GM12878 (cell line): ENCODE measurements at places on chromosomes 2 and 18. TPM values are rescaled to one million over a fixed set of nuclear protein-coding genes. Genes with fewer than 3 reads are reported as not detected.
A peak's percentile ranks its signal among the peaks of the same experiment; 100 is the strongest.

DNA sequence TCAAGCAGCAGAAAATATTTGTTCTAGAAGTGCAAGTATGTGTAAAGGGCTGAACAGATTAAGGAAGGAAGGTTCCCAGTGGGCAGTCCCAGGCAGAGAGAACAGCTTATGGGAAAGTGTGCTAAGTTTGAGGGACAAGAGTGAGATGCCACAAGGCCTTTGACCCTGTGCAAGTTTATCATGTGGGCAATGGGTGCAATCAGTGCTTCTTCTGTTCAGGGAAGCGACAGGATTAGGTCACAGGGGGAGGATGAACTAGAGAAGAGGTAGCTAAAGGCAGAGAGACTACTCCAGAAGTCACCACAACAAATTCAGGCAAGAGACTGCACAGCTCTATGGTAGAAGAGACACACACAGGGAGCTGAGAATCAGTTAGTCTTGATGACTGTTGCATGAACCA is 44.3 kb downstream of the LPIN2 start:
- no peak for DNase-seq
- H3K4me3 ChIP-seq, result no peak overlapping the region
- peak overlapping the region; percentile 56 for H3K27ac ChIP-seq

GRCh38 chr2:46679761-46680160 is 200.4 kb downstream of the TMEM247 start:
- no peaks in the 10 kb centered on the region for H3K36me3 ChIP-seq
- no peak overlapping the region for H3K27ac ChIP-seq
- no peaks in the 10 kb centered on the region for H3K27me3 ChIP-seq
- no peak for DNase-seq

GRCh38 chr2:88320076-88320773 is 132.3 kb downstream of the FOXI3 start:
- no peak overlapping the region for H3K4me3 ChIP-seq
- DNase-seq, result no peak
- H3K27me3 ChIP-seq, result no peaks in the 10 kb centered on the region
- H3K36me3 ChIP-seq, result no peaks in the 10 kb centered on the region

Gene VWA3B
- polyA plus RNA-seq, result 0.24 and 0.47 TPM in 2 replicates

DNA sequence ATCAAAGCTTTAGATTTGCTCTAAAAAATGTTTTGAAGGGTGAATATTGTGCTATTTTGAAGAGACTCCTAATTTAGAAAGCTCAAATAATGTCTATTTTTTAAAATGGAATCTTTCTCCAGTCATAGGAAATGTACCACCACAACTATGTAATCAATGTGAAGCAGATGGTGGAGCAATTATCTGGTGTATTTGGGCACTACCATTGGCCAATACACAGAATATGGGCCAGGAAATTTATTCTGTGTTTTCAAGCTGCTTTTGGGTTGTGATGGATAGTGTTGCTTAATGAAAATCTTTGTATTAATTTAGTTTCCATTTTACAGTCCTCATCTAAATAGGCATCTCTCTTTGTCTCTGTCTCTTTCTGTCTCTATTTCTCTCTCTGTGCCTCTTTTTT is 17.1 kb upstream of the VWC2L start:
- H3K4me1 ChIP-seq, result no peaks in the 10 kb centered on the region
- H3K36me3 ChIP-seq, result no peaks in the 10 kb centered on the region
- H3K27ac ChIP-seq, result no peak overlapping the region
- no peak overlapping the region for H3K4me3 ChIP-seq
- no peak for DNase-seq
- no peaks in the 10 kb centered on the region for H3K27me3 ChIP-seq

DNA sequence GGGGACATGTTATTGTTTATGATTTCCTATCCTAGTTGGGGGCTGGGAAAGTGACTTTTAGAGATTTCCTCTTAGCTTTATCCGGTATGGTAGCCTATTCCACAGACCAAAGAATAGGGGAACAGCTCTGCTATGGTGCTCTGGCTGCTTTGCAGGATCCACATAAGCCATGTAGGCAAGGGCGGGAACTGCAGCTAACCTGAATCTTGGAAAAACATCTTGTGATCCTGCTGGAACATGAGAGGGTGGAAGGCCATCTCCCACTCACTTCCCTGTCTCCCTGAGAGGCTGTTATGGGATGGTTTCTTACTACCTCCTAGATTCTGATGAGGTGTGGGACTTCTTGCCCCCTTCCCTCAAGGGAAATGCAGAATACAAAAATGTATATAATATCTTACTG is 2.0 kb upstream of the DARS1 start:
- H3K27ac ChIP-seq, result no peak overlapping the region
- no peaks in the 10 kb centered on the region for H3K4me1 ChIP-seq
- no peaks in the 10 kb centered on the region for H3K27me3 ChIP-seq
- no peak for DNase-seq
- no peak overlapping the region for H3K4me3 ChIP-seq
- H3K36me3 ChIP-seq, result no peaks in the 10 kb centered on the region

GRCh38 chr2:62561586-62561985 is 55.6 kb upstream of the TMEM17 start:
- no peak overlapping the region for H3K4me3 ChIP-seq
- H3K36me3 ChIP-seq, result no peaks in the 10 kb centered on the region
- H3K27ac ChIP-seq, result no peak overlapping the region
- no peaks in the 10 kb centered on the region for H3K27me3 ChIP-seq
- DNase-seq, result no peak
- no peaks in the 10 kb centered on the region for H3K4me1 ChIP-seq

GRCh38 chr2:17593841-17594491 is 53.5 kb downstream of the VSNL1 start:
- no peaks in the 10 kb centered on the region for H3K4me1 ChIP-seq
- no peaks in the 10 kb centered on the region for H3K36me3 ChIP-seq
- DNase-seq, result no peak
- H3K27ac ChIP-seq, result no peak overlapping the region
- H3K27me3 ChIP-seq, result no peaks in the 10 kb centered on the region

- no peak for DNase-seq
- no peak overlapping the region for H3K27ac ChIP-seq
- no peak overlapping the region for H3K4me3 ChIP-seq
- H3K4me1 ChIP-seq, result no peaks in the 10 kb centered on the region
Observed at GRCh38 chr18:681985-682384, 24.5 kb downstream of the TYMS start.

- peaks cover 9% of the 10 kb centered on the region for H3K4me1 ChIP-seq
- H3K27ac ChIP-seq, result peak overlapping the region; percentile 50
- H3K4me3 ChIP-seq, result peak overlapping the region; percentile 44; the same call in 1 of the 2 replicates
- no peak for DNase-seq
Observed at GRCh38 chr18:9108911-9109310, 6.4 kb downstream of the NDUFV2 start.

DNA sequence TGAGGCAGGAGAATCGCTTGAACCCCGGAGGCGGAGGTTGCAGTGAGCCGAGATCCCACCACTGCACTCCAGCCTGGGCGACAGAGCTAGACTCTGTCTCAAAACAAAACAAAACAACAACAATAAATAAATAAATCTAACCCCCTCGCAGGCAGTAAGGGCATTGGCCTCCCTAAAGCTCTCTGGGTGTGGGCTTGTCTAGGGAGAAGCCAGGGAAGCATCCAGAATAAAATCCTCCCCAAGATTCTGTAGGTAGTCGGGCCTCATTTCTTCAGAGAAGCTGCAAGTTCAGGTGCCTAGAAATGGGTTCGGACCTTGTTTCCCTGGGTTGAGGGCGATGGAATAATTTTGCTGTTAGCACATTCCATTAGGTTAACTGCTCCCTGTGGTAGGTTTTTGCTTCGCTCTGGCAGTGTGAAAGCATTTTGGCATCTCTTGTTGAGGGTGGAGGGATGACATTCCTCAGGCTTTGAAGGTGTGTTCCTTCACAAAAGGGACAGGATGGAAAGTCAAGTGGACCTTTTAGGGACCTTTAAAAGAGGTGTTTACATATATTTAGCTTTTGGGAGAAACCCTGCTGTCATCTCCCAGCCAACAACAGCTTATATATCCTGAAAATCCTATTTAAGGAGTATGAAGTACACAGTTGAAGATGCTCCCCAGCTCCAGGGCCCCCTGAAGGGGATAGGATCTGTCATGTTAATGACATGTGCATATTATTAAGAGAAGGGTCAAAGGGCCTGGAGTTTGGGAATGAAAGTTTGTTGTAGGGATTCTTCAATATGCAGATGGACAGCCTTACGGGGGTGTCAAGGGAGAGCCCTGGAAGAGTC is 17.7 kb downstream of the MYCN start:
- no peak for DNase-seq
- no peaks in the 10 kb centered on the region for H3K36me3 ChIP-seq
- H3K27ac ChIP-seq, result no peak overlapping the region
- no peak overlapping the region for H3K4me3 ChIP-seq

Gene CNDP1
- polyA plus RNA-seq, result not detected in 2 replicates

Gene UGT1A8
- not detected in 2 replicates for polyA plus RNA-seq

DNA sequence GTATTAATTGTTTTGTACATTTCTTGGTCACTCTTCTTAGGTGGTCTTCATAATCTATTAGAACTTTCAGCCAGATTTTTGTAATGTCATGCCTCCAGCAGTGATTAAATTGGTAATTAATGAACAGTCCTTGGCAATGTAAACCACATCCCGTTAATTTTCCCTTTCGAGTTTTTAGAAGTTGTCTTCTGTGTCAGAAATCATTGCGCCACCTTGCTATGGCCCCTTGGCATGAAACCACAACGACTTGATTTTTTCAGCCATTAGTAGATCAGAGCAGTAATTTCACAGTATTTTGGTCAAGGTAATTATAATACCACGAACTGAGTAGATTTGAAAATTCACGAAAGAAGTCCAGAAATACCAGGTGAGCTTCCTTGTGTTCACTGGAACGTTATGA is 86.0 kb upstream of the OTX1 start:
- H3K36me3 ChIP-seq, result no peaks in the 10 kb centered on the region
- no peak overlapping the region for H3K4me3 ChIP-seq
- no peak overlapping the region for H3K27ac ChIP-seq
- no peaks in the 10 kb centered on the region for H3K4me1 ChIP-seq
- no peaks in the 10 kb centered on the region for H3K27me3 ChIP-seq

- no peaks in the 10 kb centered on the region for H3K4me1 ChIP-seq
- H3K4me3 ChIP-seq, result no peak overlapping the region
- no peak for DNase-seq
- no peak overlapping the region for H3K27ac ChIP-seq
Observed at GRCh38 chr2:5287558-5288334, 404.4 kb upstream of the SOX11 start.

Gene GRB14
- not detected in 2 replicates for polyA plus RNA-seq

- no peaks in the 10 kb centered on the region for H3K27me3 ChIP-seq
- no peaks in the 10 kb centered on the region for H3K4me1 ChIP-seq
- H3K4me3 ChIP-seq, result no peak overlapping the region
- H3K27ac ChIP-seq, result no peak overlapping the region
- H3K36me3 ChIP-seq, result no peaks in the 10 kb centered on the region
Observed at GRCh38 chr2:26461601-26462023, 16.3 kb downstream of the OTOF start.

Gene OR6B2
- polyA plus RNA-seq, result not detected in 2 replicates

- no peak overlapping the region for H3K27ac ChIP-seq
- H3K4me3 ChIP-seq, result no peak overlapping the region
- no peak for DNase-seq
- H3K4me1 ChIP-seq, result peaks cover 13% of the 10 kb centered on the region
- no peaks in the 10 kb centered on the region for H3K36me3 ChIP-seq
Observed at GRCh38 chr2:240985881-240986786, 12.3 kb upstream of the SNED1 start.

Gene RGPD3
- 0.03 and 0.09 TPM in 2 replicates for polyA plus RNA-seq

DNA sequence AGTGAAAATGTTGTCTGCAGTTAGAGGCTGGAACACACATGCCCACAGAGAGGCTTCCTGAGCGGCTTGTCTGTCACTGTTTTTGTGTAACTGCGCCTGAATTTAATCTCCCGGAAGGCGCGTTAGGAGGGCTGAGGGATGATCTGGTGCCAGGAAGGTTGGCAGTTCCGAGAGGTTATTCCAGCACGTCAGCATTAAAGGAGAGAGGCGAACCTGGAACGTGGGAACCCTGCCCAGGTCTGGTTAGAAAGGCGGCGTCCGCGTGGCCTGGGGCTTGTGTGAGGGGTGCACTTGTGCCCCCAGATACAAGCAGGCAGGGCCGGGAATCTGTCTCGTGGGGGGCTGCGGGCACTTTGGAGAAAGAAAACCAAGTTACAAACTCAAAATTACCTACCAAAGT is 75.3 kb downstream of the NFATC1 start:
- no peak for DNase-seq
- H3K4me1 ChIP-seq, result peaks cover 8% of the 10 kb centered on the region
- H3K4me3 ChIP-seq, result no peak overlapping the region
- H3K27me3 ChIP-seq, result no peaks in the 10 kb centered on the region

DNA sequence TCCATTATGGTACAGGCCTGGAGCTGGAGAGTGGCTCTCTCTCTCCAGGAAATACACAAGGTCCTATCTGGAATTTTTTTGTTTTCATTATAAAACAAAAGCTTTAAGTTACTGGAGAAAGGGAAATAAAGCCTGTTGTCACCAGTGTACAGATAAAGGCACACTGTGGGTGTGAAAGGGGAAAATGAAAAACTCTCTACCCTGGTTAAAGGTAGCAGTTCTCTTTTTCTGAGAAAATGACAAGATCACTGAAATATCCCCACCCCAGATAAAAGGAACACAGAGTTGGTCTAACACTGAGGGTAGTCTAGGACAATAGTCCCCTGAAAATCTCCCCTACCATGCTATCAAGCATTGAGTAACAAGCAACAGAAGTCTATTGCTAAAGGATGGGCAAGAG is 438.7 kb downstream of the MBD2 start:
- no peaks in the 10 kb centered on the region for H3K27me3 ChIP-seq
- H3K4me1 ChIP-seq, result no peaks in the 10 kb centered on the region
- no peak overlapping the region for H3K4me3 ChIP-seq

- H3K4me3 ChIP-seq, result peak overlapping the region; percentile 24; the same call in 1 of the 2 replicates
- H3K27me3 ChIP-seq, result no peaks in the 10 kb centered on the region
- peaks cover 64% of the 10 kb centered on the region for H3K4me1 ChIP-seq
- peak overlapping the region; percentile 82 for H3K27ac ChIP-seq
- no peaks in the 10 kb centered on the region for H3K36me3 ChIP-seq
- DNase-seq, result peak; percentile 87
Observed at GRCh38 chr18:5975111-5976002, 80.0 kb upstream of the TMEM200C start.

DNA sequence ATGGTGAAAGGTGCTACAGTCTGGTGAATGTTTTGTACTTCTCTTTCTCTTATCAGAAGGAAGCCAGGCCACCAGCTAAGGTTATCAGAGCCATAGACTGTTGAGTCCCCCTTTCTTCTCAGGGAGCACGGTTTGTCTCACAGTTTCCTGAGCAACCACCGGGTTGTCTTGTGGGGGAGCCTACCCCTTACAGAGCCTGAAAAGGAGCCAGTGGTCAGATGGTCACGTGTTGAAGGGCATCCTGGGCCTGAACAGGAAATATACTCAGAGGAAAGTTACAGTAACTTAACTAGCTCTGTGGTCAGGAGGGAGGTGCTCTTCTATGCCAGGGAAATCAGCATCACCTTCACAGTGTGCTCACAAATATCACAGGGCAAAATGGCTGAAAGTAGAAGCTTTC is 11.6 kb downstream of the CD28 start:
- no peaks in the 10 kb centered on the region for H3K27me3 ChIP-seq
- peak; percentile 36 for DNase-seq
